Thoracic aorta endothelial cell (primary cell): ENCODE measurements at places on chromosomes 5 and 9. TPM values are rescaled to one million over a fixed set of nuclear protein-coding genes. Genes with fewer than 3 reads are reported as not detected.

The EGFLAM gene
- total RNA-seq: 0.29 and 1.7 TPM in 2 replicates

The SEMA6A gene
- total RNA-seq: 1.1 and 1.6 TPM in 2 replicates

The SPINK13 gene
- not detected in 2 replicates for total RNA-seq

The CRAT gene
- total RNA-seq: 27.6 and 27.7 TPM in 2 replicates

The ISL1 gene
- not detected in 2 replicates for total RNA-seq

The NEUROG1 gene
- not detected in 2 replicates for total RNA-seq

The PLPPR1 gene
- total RNA-seq: 0.79 and 1.1 TPM in 2 replicates

The OR5C1 gene
- total RNA-seq: not detected in 2 replicates

The ECM2 gene
- 0.07 and 0.27 TPM in 2 replicates for total RNA-seq

The SLC24A2 gene
- total RNA-seq: under 0.01 and 0.14 TPM in 2 replicates

The GPR21 gene
- total RNA-seq: 1.2 and 1.8 TPM in 2 replicates

The BTNL3 gene
- total RNA-seq: not detected in 2 replicates
